ENCODE measurements at places on chromosomes 7 and 10. TPM values are rescaled to one million over a fixed set of nuclear protein-coding genes. Genes with fewer than 3 reads are reported as not detected.
A peak's percentile ranks its signal among the peaks of the same experiment; 100 is the strongest.

- H3K4me1 ChIP-seq: no peaks in the 10 kb centered on the region
- no peaks in the 10 kb centered on the region for H3K36me3 ChIP-seq
Observed at GRCh38 chr10:124000792-124001201, 92.6 kb downstream of the CHST15 start.

DNA sequence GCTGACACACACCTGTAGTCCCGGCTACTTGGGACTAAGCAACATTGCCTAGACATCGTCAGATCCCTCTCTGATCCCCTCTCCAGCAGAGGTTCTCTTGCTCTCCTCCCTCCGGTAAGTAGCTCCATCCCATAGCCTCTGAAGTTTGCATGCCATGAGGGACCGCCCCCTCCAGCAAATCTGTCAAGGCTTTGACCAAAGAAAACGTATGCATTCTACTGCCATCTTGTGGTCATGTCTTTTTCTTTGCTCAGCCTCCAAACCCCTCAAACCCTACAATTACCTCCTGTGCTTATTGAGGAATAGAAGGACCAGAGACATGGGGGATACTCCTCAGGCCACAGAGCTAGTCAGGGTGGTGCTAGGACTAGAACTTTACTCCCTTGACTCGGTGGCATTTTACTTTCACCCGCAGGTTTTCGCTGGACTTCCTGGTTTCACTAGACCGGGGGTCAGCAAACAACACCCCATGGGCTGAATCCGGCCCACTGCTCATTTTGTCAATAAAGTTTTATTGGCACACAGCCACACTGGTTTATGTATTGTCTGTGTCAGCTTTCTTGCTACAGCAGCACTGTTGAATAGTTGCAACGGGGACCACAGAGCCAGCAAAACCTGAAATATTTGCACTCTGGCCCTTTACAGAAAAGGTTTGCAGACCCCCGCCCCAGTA is 202.6 kb upstream of the FOXK1 start:
- no peaks in the 10 kb centered on the region for H3K4me1 ChIP-seq
- H3K27me3 ChIP-seq: no peaks in the 10 kb centered on the region
- H3K27ac ChIP-seq: no peak overlapping the region
- DNase-seq: no peak

DNA sequence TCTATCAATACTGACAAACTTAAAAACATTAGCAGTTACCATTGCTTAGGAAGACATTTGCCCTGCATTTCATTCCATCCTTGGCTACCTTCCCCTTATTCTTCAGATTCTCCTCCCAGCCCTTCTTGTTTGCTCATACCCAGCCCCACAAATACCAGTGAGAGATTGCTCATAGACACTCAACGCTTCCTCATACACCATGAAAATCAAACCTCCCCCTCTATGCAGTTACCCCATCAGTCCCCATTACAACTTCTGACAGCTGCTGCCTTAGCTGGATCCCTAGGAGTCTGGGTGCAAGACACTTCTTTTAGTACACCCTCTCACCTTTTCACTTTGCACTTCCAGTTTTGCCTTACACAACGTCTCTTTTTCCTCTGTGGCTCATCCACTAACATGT is 28.3 kb upstream of the PIK3CG start:
- H3K27me3 ChIP-seq: no peaks in the 10 kb centered on the region
- no peaks in the 10 kb centered on the region for H3K36me3 ChIP-seq
- DNase-seq: no peak
- H3K4me1 ChIP-seq: no peaks in the 10 kb centered on the region
- H3K4me3 ChIP-seq: no peak overlapping the region
- H3K27ac ChIP-seq: no peak overlapping the region

- DNase-seq: no peak
- H3K27ac ChIP-seq: no peak overlapping the region
- no peaks in the 10 kb centered on the region for H3K4me1 ChIP-seq
- no peaks in the 10 kb centered on the region for H3K27me3 ChIP-seq
- H3K36me3 ChIP-seq: no peaks in the 10 kb centered on the region
- no peak overlapping the region for H3K4me3 ChIP-seq
Observed at GRCh38 chr7:47441796-47442604, 139.9 kb downstream of the TNS3 start.

GRCh38 chr10:86199041-86199440 is 167.6 kb downstream of the GRID1 start:
- H3K4me3 ChIP-seq: no peak overlapping the region
- no peak for DNase-seq
- H3K4me1 ChIP-seq: no peaks in the 10 kb centered on the region
- H3K36me3 ChIP-seq: no peaks in the 10 kb centered on the region
- no peaks in the 10 kb centered on the region for H3K27me3 ChIP-seq

DNA sequence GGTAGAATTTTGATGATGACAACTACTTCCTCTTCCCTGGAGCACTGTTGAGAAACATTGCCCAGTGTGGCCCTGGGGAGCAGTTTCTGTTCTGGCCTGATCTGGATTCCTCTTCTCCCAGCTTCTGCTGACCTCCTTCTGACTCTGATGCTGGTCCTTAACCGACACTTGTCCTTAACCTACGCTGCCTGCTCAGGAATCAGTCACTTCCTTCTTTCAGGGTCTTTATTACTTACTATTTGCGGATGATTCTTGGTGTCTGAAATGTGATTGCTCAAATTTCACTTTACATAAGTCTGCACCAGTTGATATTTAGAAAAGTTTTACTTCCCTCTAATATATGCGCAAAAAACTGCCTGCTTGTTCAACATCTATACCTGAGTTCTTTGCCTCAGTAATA is 164.1 kb downstream of the PTEN start:
- H3K27ac ChIP-seq: no peak overlapping the region
- no peak for DNase-seq
- peaks cover 11% of the 10 kb centered on the region for H3K4me1 ChIP-seq
- H3K4me3 ChIP-seq: no peak overlapping the region
- no peaks in the 10 kb centered on the region for H3K36me3 ChIP-seq

- H3K36me3 ChIP-seq: no peaks in the 10 kb centered on the region
- H3K4me1 ChIP-seq: no peaks in the 10 kb centered on the region
Observed at GRCh38 chr10:122830965-122831353, 14.7 kb downstream of the CUZD1 start.

DNA sequence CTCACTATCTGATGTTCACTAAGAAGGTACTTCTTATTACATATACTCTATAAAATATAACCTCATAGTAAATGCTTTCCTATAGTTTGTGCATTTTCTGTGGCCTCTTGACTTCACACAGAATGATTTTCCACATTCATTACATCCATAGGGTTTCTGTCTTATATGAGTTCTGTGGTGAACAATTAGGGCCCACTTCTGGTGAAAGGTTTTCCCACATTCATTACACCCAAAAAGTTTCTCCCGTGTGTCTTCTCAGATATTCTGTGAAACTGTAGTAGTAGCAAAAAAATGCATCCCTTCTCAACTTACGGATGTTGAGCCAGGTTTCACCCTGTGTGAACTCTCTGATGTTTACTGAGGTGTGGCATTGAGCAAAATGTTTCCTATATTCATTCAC is 119.3 kb downstream of the ZNF33B start:
- no peak for DNase-seq
- no peaks in the 10 kb centered on the region for H3K4me1 ChIP-seq
- no peak overlapping the region for H3K27ac ChIP-seq
- no peak overlapping the region for H3K4me3 ChIP-seq

- no peak overlapping the region for H3K27ac ChIP-seq
- no peak for DNase-seq
- H3K36me3 ChIP-seq: peaks cover 5% of the 10 kb centered on the region
- H3K4me1 ChIP-seq: peaks cover 31% of the 10 kb centered on the region
Observed at GRCh38 chr10:88892222-88892967, 12.3 kb downstream of the STAMBPL1 start.

GRCh38 chr10:5615316-5615715 is 51.1 kb downstream of the ASB13 start:
- no peaks in the 10 kb centered on the region for H3K36me3 ChIP-seq
- no peak overlapping the region for H3K4me3 ChIP-seq
- H3K27me3 ChIP-seq: no peaks in the 10 kb centered on the region
- H3K27ac ChIP-seq: no peak overlapping the region

GRCh38 chr7:100745184-100745583 is 11.8 kb downstream of the ZAN start:
- H3K4me3 ChIP-seq: no peak overlapping the region
- no peak overlapping the region for H3K27ac ChIP-seq
- no peaks in the 10 kb centered on the region for H3K36me3 ChIP-seq
- no peak for DNase-seq
- H3K27me3 ChIP-seq: no peaks in the 10 kb centered on the region

DNA sequence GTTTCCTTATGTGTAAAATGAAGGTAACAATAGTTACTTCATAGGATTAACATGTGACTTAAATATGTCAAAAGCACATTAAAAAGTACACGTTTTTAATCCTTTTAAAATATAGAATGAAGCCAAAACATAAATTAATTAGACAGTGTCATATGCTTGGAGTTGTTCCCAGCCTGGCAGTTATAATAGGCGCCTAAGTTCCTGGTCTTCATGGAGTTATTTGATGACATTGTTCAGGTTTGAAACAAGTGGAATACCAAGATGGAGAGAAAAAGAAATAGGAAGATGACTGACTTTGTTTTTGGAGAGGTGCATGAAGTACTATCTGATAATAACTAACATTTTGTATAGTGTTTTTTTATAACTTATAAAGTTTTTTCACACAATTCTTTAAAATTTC is 67.3 kb downstream of the ZNRF2 start:
- no peaks in the 10 kb centered on the region for H3K36me3 ChIP-seq
- no peaks in the 10 kb centered on the region for H3K27me3 ChIP-seq
- no peak overlapping the region for H3K4me3 ChIP-seq
- H3K4me1 ChIP-seq: peaks cover 23% of the 10 kb centered on the region

- peak within 1 kb of the TSS; percentile 24 for H3K4me3 ChIP-seq
- no peaks in the 10 kb centered on the region for H3K27me3 ChIP-seq
- peak; percentile 30 for DNase-seq
- H3K4me1 ChIP-seq: peaks cover 23% of the 10 kb centered on the region
- peak within 1 kb of the TSS; percentile 83 for H3K27ac ChIP-seq
Observed at GRCh38 chr7:832167-832967, at the start of gene SUN1. TSS of gene SUN1 (plus strand) at chr7:832476. CDS start at chr7:832525, 49 bp downstream.

- no peak overlapping the region for H3K27ac ChIP-seq
- no peaks in the 10 kb centered on the region for H3K27me3 ChIP-seq
- H3K36me3 ChIP-seq: no peaks in the 10 kb centered on the region
- no peak for DNase-seq
- no peak overlapping the region for H3K4me3 ChIP-seq
- H3K4me1 ChIP-seq: no peaks in the 10 kb centered on the region
Observed at GRCh38 chr10:81034383-81034782, 496.7 kb downstream of the SH2D4B start.

DNA sequence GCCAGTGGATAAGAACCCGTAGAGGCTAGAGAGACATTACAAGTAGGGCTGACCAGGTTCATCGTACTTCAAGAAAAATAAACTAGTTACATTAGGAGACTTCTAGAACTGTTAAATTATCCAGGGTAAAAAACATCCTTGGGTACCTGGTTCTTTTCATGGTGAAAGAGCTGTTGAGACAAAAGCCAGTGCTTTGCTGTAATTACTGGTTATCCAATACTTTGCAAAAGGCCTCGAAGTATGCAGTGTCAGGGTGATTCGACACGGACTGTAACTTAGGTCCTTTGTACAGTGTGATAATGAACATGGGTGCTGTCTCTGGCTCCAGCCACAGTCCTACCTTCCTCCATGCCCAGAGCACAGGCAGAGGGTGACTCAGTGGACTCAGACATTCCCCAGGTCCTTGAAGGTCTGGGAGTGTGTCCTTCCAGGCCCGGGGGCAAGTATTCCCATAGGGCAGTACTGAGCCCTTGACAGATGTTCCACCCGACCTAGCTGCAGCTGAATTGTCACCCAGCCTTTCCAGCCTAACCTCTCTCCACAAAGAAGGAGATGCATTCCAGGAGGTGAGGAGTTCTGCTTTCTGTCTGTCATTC is 123.6 kb upstream of the TMEM72 start:
- H3K4me3 ChIP-seq: no peak overlapping the region
- no peaks in the 10 kb centered on the region for H3K36me3 ChIP-seq
- H3K27ac ChIP-seq: no peak overlapping the region
- no peak for DNase-seq
- no peaks in the 10 kb centered on the region for H3K27me3 ChIP-seq
- H3K4me1 ChIP-seq: no peaks in the 10 kb centered on the region

GRCh38 chr7:44622342-44623151 is 16.1 kb downstream of the OGDH start:
- peak overlapping the region; percentile 9 for H3K4me3 ChIP-seq
- H3K27ac ChIP-seq: no peak overlapping the region
- DNase-seq: no peak
- peaks cover 18% of the 10 kb centered on the region for H3K4me1 ChIP-seq

- H3K4me3 ChIP-seq: no peak overlapping the region
- H3K4me1 ChIP-seq: no peaks in the 10 kb centered on the region
- no peaks in the 10 kb centered on the region for H3K36me3 ChIP-seq
- DNase-seq: no peak
- no peaks in the 10 kb centered on the region for H3K27me3 ChIP-seq
Observed at GRCh38 chr10:113326160-113327111, 226.4 kb upstream of the HABP2 start.

DNA sequence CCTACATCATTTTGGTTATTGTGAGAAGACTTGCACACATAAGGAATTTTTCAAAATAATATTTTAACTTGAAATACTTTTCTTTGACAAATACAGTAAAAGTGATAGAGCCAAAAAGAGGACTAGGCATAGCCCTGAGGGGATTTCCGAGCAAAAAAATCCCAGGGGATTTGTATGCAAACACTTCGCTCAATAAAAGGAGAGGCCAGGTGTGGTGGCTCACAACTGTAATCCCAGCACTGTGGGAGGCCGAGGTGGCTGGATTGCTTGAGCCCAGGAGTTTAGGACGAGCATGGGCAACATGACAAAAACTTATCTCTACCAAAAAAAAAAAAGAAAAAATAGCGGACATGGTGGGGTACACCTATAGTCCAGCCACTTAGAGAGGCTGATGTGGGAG is 193.0 kb downstream of the PCDH15 start:
- H3K27me3 ChIP-seq: no peaks in the 10 kb centered on the region
- DNase-seq: no peak
- no peak overlapping the region for H3K27ac ChIP-seq
- no peaks in the 10 kb centered on the region for H3K36me3 ChIP-seq

GRCh38 chr7:138417078-138417700 is 42.9 kb upstream of the TRIM24 start:
- no peaks in the 10 kb centered on the region for H3K27me3 ChIP-seq
- no peak for DNase-seq
- no peaks in the 10 kb centered on the region for H3K4me1 ChIP-seq
- H3K4me3 ChIP-seq: no peak overlapping the region
- H3K36me3 ChIP-seq: no peaks in the 10 kb centered on the region

GRCh38 chr7:74141705-74142104 is 32.5 kb upstream of the EIF4H start:
- no peak for DNase-seq
- no peaks in the 10 kb centered on the region for H3K4me1 ChIP-seq
- no peak overlapping the region for H3K27ac ChIP-seq
- H3K36me3 ChIP-seq: no peaks in the 10 kb centered on the region
- no peaks in the 10 kb centered on the region for H3K27me3 ChIP-seq

- no peak overlapping the region for H3K27ac ChIP-seq
- H3K4me3 ChIP-seq: no peak overlapping the region
- DNase-seq: no peak
- peaks cover 47% of the 10 kb centered on the region for H3K27me3 ChIP-seq
- H3K4me1 ChIP-seq: no peaks in the 10 kb centered on the region
- H3K36me3 ChIP-seq: no peaks in the 10 kb centered on the region
Observed at GRCh38 chr7:20787660-20788419, 1.2 kb upstream of the SP8 start.

- no peaks in the 10 kb centered on the region for H3K27me3 ChIP-seq
- H3K36me3 ChIP-seq: no peaks in the 10 kb centered on the region
- DNase-seq: no peak
Observed at GRCh38 chr7:96654630-96655188, 54.9 kb downstream of the SEM1 start.

Gene GIMAP4
- total RNA-seq: 406 TPM

Gene HOXA3
- total RNA-seq: not detected

Gene NXPH1
- total RNA-seq: not detected

Gene UNCX
- not detected for total RNA-seq

Gene ADRA2A
- total RNA-seq: 0.22 TPM

Gene RHOBTB1
- total RNA-seq: not detected

Gene TMEM140
- 29.0 TPM for total RNA-seq

Gene TAS2R38
- not detected for total RNA-seq

Gene ADCY1
- not detected for total RNA-seq

Gene AGMO
- total RNA-seq: not detected

Gene OR6V1
- not detected for total RNA-seq

All from naive thymus-derived CD4-positive, alpha-beta T cell (primary cell).